Stimulated activated CD4-positive, alpha-beta T cell treated with anti-CD3 and anti-CD28 coated beads, TNF-alpha, amount 100 ng/mL, for 1 hour (primary cell): ENCODE measurements at places on chromosomes 4 and X.

- DNase-seq: no peak
These were observed 1.5 kb downstream of the DCUN1D4 start for GRCh38 chr4:51844153-51845054.

GRCh38 chr4:138595731-138596460, 353.7 kb upstream of the SLC7A11 start:
- no peak for DNase-seq

- no peak for DNase-seq
These were observed 18.7 kb downstream of the RELL1 start for GRCh38 chr4:37667197-37668100.

- no peak for DNase-seq
These were observed 144.5 kb downstream of the GC start for GRCh38 chr4:71639380-71639779.

DNA sequence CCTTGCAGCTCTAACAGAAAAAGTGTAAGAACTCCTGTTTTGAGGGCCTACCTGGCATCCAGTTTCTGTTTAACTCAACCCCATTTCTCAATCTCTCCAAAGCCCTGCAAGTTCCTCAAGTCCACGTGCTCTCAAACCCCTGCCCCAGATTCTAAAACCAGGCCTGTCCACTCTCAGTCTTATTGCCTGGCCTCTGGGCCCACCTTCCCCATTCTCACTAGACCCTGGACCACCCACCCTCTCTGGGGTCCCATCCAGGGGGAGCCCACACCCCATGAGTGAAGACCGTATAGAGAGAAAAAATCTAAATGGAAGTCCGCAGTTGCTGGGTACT, 58.3 kb downstream of the TLR10 start:
- no peak for DNase-seq

- DNase-seq: no peak
These were observed 82.8 kb downstream of the CCKAR start for GRCh38 chr4:26407476-26407875.

DNA sequence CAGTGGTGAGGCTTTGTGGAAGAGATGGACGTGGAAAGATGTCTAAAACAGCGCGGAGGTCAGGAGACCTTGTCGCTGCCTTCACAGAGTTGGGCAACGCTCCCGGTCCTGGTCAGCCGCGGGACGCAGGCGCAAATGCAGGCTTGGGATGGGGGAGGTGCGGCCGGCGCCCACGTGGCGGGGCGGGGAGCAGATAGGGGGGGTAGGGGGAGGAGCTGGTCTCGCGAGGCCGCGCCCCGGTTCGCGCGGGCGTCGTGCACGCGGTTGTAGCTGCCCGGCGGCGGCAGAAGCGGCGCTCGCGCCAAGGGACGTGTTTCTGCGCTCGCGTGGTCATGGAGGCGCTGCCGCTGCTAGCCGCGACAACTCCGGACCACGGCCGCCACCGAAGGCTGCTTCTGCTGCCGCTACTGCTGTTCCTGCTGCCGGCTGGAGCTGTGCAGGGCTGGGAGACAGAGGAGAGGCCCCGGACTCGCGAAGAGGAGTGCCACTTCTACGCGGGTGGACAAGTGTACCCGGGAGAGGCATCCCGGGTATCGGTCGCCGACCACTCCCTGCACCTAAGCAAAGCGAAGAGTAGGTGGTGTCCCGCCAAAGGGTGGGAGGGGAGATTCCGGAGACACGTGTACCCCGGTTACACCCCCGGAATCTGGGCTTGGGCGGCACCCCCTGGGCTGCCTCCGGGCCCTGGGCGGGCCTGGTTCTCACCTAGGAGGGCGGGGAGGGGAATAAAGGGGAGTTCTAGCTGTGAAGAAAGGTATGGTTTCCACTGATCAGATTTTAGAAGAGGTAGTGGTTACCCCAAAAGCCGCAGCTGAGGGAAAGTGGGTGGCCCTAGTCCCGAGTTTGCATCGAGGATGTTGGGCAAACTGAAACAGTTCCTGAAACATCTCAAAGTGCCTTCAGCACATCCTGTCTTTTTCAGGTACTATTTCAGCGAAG, at the start of gene PRDX4:
Gene PRDX4, plus strand, starts transcription at position 255 of the 939 bp plus-strand sequence. Its CDS starts 78 bp downstream, at position 333.
- peak; percentile 62 for DNase-seq

DNA sequence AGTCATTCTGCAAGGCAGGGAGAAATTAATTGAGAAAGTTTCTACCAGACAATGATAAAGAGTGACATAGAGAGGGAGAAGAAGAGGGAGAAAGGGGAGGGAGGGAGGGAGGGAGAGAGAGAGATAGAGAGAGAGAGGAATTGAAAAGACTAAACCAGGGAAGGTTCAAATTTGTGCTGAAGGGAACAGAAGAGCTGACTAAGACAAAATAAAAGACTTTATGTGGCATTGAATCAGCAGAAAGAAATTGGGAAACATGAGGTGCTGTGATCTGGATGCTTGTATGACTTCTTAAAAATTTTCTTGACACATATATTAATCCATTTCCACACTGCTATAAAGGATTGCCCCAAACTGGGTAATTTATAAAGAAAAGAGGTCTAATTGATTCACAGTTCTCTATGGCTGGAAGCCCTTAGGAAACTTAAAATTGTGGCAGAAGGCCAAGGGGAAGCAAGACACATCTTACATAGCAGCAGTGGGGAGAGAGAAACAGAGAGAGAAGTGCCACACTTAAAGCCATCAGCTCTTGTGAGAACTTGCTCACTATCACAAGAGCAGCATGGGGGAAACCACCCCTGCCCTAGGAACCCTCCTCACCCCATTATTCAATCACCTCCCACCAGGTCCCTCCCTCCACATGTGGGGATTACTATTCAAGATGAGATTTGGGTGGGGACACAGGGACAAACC, 13.5 kb upstream of the CXCL6 start:
- DNase-seq: no peak

DNA sequence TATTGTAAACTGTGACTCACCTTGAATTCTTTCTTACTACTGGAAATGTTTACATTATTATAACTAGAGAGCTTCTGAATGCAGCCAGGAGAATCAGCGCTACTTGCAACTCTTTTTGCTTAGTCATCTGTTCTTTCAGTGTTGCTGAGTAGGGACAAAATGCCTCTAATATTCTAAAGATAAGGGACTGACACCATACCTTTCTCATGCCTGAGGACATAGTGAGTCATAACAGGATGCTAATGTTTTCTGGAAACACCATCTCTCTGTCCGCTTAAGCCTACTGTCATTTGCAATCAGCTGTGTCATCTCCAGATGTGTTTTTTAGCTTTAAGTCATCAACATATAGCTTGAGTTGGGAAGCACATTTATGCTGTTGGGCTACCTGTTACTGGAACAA, 108.3 kb downstream of the QRFPR start:
- no peak for DNase-seq

- DNase-seq: no peak
These were observed 7.1 kb downstream of the GPRIN3 start for GRCh38 chr4:89300499-89300898.

DNA sequence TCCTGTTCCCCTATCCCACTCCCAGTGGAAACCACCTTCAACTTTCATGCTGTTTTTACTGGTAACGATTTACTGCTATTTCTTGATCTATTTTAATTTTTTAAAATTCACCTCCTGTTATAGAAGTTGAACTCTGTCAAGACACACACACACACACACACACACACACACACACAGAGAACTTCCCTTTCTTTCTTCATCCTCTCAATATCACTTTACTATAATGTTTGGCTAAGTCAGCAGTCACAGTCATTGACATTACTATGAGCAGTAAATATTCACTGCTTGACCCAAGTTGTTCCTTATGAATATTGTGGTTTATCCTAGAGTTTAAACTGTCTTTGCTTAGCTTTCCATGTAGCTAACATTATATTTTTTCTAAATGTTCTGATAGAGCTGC, 24.0 kb upstream of the SGMS2 start:
- DNase-seq: no peak

DNA sequence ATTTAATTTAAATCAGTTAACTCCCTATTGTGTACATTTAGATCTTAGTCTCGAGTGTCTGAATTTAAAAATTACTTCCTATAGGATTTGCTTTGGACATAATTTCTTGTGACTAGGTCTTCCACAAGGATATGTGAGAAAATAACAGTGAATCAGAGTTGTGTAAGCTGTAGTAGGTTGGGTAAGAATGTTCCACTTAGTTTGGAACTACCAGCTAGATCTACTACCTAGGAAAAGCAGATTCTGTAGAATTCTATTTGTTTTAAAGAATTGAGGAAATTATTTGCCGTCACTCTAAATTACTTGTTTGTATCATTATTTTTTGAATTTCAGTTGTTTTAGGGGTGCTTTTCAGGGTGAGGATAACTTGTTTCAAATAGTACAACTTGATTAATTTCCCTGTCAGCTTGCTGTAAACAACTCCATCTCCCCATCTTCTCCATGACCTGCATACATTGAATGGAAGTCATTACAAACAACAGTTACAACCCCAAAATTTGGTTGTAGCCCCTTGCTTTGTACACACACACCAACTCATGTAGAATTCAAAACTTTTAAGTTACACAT, 1.3 kb downstream of the MTHFD2L start:
- DNase-seq: no peak

GRCh38 chr4:173522160-173522950, 7.7 kb downstream of the HAND2 start:
- no peak for DNase-seq

GRCh38 chrX:2928191-2928582, 952 bp downstream of the ARSD start:
- no peak for DNase-seq

DNA sequence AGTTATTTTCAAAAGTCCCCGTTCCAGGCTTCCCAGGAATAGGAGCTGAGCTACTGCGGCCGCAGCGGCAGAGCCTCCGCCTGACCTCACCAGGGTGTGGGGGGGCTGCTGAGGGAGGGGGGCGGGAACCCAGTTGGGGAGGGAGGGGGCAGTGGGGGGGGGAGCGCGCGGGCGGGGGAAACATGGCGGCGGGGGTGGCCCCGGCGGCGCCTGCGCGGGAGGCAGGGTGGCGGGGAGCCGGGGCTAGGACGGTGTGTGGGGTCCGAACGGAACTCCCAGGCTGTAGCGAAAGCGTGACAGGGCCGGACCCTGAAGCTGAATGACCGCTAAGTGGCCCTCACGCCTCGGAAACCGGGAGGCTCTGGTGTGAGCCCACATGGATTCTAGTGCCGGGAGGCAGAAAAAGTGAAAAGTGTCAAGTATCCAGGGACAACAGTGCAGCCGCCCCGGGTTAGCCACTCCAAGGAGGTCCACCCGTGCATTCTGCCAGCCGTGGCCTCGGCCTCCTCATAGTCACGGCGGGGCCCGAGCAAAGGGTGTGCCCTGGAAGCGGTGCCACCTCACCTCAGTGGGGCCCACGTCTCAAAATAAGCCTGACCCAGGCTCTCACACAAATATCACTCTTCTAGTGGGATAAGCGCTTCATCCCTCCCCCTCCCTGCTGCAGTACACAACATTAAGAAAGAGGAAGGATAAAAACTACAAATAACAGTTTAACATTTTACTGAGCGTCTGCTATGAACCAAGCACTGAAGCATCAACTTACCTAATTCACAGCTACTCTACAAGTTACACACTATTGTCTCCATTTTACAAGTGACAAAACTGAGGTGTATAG, at the start of gene KLHL13:
Gene KLHL13, minus strand, starts transcription at position 98 of the 838 bp plus-strand sequence. CDS start 88,337 bp downstream, outside the sequence.
- DNase-seq: no peak

DNA sequence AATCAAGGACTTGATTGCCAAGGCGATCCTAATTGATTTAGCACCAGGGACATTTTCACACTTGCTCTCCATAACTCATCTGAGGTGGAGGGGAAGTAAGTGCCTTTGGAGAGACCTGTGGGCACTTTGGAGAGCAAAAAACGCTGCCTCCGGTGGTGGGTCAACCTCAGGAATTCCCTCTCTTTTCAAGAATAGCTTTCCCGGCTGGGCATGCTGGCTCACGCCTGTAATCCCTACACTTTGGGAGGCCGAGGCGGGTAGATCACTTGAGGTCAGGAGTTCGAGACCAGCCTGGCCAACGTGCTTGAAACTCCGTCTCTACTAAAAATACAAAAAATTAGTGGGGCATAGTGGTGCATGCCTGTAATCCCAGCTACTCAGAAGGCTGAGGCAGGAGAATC, 49.2 kb downstream of the PRPS1 start:
- no peak for DNase-seq

DNA sequence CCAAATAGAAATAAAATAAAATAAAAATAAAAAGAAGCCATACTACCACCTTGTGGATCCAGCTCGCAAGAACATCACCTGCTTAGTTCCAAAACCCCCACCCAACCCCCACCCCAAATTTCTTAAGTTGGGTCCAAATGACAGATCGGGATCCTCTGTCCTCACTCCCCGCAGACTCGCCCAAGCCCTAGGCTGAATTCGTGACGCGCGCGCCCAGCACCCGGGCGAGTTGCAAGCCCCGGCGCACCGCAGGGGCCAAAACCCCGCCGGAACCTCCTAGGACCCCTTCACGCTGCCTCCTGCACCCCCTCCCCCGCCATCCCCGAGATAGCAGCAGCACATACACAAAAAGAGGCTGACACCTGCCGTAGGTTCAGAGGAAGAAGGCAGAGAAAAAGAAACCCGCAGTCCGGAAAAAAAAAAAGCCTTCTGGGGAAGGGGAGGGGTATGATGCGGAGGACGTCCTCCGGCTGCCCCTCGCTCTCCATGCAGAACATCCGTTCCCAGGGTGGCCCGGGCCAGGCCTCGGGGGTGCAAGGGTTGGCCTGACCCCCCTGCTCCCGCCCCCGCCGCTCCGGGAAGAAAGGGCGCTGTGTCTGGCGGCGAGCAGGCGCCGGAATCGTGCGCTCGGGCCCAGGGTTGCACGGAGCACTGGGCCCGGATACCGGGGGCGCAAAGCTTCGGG, 2.6 kb downstream of the NLGN4X start:
- DNase-seq: no peak

DNA sequence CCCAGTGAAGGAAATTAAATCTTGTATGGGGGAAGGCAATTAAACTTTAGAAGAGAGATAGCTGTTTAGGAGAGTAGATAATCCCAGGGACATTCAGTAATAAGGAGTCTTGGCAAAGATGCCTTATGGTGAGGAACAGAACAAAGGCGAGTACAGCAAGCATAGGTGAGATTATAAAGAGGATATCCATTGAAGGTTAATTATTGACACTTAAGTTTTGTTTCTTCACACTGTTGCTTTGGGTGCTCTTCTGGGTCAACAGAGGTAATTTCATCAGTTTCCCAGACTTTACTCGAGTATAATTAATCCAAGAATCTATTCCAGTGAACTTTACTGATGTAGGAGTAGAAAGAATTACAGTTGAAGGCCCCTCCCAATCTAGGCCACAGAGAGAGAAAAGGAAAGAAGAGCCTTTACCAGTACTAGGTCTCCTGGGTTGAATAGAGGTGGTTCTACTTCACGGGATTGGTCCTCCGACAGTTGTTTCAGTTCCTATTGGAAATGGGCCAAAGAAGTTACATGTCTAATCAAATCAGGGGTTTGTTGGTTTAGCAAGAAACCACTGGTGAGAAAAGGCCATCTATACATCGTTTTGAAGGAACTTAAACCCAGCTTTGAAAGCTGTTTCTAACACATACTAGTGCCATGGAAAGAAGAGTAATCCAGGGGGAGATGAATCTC, 27.2 kb downstream of the EPGN start:
- DNase-seq: no peak

- DNase-seq: no peak
These were observed 390.1 kb downstream of the PDGFC start for GRCh38 chr4:156581282-156582063.
